HT1080 (cell line): ENCODE measurements at places on chromosomes 6 and 20.

- DNase-seq, result no peak
These were observed 137.0 kb upstream of the CCN2 start for GRCh38 chr6:132088150-132088549.

- no peak for DNase-seq
These were observed 41.6 kb upstream of the CD93 start for GRCh38 chr20:23127506-23128279.

- no peak for DNase-seq
These were observed 74.3 kb downstream of the RPS12 start for GRCh38 chr6:132888701-132889100.

DNA sequence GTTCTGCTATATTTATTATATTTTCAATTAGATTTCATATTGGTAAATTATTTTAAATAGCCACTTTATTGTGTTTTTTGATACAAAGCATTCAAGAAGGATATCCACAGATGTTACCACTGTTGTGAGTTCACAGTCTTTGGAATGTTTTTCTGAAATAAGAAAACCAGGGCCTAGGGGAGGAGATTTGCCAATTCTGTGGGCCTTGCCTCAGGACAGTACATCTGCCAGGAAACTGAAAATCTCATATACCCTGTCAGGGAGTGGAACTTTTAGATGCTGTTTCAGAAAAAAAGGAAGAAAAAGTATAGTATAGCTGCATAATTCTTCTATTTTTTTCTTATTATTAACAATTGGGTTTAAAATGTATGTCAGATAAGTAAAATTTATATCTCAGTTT is 995.9 kb upstream of the ADGRB3 start:
- no peak for DNase-seq

GRCh38 chr20:37552415-37552814 is 24.7 kb upstream of the BLCAP start:
- peak; percentile 36 for DNase-seq

DNA sequence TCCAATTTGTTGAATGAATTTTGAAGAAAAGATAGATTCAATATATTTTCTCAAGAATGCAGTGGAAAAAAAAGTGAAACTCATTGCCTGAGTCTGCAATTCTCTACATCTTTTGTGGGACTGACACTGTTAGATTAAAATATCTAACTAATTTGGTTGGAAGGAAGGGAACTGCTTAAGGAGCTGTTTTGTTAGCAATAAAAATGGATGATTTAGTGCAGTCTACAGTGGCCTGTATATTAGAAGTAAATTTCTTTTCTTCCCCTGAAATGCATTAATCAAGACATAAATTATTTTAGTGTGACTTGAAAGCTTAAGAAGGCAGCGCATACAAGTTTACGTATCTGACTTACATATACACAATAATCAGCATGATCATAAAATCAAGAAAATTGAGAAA is 1332.6 kb downstream of the EPHA7 start:
- DNase-seq, result no peak

DNA sequence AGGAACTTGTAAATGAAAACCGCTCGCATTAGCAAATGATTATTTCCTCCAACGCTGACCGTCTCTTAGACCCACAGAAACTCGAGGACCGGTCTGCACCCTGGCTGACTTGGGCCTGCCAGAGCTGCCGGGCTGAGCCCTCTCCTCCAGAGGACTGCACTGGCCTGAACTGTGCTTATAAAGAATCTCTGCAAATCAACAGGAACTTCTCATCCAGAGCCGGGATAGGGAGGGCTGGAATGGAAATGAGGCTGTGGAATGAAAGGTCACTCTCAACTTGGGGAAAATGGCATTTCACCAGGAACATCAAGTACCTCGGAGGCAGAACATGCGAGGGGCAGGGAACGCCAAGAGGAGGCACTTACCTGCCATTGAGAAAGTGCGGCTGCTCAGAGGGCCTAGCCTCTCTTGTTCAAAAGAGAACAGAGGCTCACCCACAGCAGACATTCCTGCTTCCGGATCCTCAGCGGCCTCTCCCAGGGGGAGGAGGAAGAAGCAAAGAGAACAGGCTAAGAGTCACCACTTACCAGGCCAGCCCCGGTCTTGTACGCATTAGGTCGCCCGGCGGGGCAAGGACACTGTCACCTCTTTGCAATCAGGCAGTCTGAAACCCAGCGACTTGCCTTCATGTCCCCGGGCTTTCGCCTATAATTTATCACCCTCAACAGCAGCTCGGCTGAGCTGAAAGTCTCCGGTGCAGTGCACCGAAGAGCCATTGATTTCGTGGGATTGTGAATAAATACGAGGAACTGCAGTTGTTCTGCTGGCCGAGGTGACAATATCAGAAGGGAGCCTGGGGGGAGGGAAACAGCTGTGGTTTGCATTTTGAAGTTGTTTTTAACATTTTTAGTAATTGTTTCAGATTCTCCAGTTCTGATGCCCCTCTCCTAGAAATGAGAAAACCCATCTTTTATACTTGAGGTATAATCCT is 37.6 kb downstream of the ZMYND8 start:
- DNase-seq, result no peak

DNA sequence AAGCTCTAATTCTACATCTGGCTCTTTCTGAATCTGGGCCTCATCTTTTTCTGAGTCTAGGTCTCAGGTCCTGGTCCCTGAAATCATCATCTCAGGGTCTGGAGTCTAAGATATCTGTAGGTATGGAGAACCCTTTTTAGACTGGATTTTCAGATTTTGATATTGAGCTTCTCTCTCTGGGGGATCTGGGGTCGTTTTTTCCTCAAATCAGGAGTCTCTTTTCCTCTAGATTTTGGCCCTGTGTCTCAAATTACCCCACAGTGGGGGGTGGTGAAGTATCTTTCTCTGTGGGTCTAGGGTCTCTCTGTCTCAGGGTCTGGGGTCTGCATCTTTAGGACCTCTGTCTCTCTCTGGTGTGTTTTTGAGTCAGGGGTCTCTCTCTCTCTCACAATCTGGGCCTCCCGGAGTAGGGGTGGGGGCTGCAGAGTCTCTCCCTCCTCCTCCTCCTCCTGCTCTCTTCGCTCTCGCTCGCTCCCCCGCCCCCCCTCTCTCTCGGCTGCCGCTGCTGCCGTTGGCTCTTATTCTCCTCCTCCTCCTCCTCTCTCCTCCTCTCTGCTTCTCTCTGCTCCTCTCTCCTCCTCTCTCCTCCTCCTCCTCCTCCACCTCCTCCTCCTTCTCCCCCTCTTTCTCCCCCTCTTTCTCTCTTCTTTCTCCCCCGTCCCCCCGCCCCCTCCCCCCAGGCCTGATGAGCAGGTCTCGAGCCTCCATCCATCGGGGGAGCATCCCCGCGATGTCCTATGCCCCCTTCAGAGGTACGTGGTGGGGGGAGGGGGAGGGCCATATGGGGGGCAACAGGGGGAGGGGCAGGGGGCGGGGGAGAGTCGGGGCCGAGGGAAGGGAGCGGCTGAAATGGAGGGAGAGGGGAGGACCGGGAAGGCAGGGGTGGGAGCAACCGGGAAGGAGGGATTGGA is at the start of gene SYNGAP1:
TSS of gene SYNGAP1 (plus strand) at position 486 of the 911 bp plus-strand sequence. CDS start at position 686, 200 bp downstream.
- no peak for DNase-seq

DNA sequence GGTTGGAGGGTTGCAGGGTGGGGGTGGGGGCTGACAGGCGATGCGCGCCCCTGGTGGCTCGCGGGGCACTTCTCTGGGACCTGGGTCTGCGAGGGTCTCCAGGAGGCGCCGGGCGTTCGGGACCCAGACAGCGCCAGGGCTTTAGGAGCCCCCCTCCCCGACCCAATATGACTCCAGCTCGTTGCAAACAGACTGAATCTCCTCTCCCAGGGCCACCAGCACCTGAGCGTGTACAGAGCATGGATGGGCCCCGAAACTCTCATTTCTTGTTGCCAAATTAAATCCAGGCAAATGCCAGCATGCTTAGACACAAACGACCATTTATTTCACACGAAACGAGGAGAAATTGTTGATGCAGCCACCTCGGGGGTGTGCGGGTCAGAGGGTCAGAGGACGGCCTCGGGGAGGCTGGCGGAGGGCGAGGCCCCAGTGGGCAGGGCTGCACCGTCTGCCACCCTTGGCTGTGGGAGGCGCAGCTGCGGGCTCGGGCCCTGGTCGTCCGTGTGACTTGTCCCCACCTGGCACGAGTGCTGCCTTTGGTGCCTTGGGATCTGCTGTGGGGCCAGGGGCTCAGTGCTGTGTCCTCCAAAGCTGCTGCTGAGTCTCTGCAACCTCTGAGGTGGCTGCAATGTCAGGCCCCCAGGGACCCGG is 20.9 kb upstream of the GATA5 start:
- no peak for DNase-seq

DNA sequence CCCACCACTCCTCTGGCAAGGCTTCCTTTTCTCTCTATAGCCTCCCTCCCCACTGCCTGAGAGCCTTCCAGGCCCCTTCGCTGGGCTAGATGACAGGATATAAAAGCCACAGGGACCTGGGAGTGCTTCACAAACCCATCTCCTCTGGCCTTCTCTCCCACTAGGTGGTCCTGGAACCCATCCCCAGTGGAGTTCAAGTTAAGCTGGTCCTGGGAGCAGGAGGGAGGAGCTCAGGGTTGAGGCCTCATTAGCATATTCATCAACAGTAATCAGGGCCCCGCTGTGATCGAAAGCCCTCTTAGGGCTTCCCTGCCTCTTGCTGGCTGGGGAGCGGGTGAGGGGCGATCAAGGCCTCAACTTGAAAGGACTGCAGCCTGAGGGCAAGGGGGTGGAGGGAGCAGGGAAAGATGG is 9.1 kb downstream of the EBF4 start:
- DNase-seq, result no peak

GRCh38 chr20:23637282-23638221 is at the start of gene CST3:
Gene CST3, minus strand, starts transcription at chr20:23637955. Its CDS starts 93 bp downstream, at chr20:23637862.
- peak; percentile 80 for DNase-seq

DNA sequence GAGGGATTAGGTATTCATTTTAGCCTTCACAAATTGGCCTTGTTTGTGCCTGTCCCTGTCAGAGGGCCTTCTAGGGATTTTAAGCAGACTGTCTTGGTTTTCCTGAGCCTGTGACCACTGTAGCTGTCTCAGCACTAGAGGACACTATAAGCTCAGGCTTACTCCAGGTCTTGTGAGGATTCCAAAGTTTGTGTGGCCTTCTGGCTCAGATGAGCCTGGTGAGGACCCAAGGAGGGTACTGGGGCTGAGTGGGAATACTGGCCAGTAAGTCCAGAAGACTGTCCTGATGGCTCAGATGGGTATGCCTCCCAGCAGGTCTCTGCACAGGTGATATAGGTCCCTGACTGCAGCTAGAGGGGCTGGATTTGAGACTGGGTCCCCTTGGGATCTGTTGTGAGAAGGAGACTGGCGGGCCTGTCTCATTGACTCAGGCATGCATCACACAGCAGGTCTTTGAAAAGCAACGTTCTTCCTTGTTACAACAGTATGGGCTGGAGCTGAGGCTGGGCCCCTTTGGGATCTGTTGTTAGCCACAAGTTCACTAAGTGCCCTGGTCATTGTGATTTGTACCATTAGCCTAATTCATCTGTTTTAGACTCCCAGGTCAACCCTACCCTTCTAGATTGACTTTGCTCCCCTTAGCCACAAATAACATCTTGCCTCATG is 26.3 kb upstream of the TFB1M start:
- DNase-seq, result peak; percentile 46

DNA sequence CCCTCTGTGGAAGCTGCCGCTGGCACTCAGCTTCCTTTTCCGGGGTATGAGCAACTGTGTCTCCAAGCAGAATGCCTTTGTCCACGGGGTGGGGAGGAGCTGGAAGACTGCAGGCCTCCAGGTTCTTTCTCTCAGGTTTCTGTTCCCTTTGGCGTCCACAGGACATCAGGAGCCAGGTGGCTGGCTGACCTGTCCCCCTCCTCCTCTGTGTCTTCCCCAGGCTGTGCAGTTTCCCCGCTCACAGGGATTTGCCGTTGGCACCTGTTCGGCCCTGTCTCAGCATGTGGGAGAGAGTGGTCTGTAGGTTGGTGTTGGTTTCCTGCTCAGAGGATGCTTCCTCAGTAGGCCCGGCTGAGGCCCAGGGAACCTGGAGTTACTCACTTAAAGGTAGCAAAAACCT is 43.5 kb downstream of the CDS2 start:
- DNase-seq, result no peak

DNA sequence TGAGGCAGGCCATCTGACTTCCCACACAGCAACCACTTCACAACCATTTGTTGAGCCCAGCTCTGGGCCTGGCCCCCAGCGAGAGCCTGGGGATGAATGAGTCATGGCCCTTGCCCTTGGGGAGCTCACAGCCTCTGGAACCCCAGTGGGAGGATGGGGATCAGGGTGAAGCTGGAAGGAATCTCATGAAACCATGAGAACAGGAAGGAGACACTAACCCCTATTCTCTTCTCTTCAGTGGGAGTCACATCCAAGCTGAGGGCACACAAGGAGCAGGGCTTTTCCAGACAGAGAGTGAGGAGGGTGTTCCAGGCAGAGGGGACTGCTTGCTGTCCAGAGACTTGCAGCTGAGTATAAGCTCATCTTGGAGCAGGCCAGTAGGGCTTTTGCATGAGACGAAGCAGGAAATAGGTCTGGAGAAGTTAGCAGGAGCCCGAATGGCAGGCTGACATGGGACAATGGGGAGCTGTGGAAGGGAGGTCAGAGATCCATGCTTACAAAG is 7.5 kb downstream of the FOXS1 start:
- peak; percentile 78 for DNase-seq

GRCh38 chr20:62755817-62756724 is 40.2 kb upstream of the MRGBP start:
- no peak for DNase-seq

GRCh38 chr6:166957805-166958076 is 1.4 kb upstream of the RNASET2 start:
- DNase-seq, result no peak

GRCh38 chr6:146851837-146852236 is 253.1 kb downstream of the ADGB start:
- peak; percentile 93 for DNase-seq

- no peak for DNase-seq
These were observed 2.9 kb downstream of the SALL4 start for GRCh38 chr20:51799401-51799860.

DNA sequence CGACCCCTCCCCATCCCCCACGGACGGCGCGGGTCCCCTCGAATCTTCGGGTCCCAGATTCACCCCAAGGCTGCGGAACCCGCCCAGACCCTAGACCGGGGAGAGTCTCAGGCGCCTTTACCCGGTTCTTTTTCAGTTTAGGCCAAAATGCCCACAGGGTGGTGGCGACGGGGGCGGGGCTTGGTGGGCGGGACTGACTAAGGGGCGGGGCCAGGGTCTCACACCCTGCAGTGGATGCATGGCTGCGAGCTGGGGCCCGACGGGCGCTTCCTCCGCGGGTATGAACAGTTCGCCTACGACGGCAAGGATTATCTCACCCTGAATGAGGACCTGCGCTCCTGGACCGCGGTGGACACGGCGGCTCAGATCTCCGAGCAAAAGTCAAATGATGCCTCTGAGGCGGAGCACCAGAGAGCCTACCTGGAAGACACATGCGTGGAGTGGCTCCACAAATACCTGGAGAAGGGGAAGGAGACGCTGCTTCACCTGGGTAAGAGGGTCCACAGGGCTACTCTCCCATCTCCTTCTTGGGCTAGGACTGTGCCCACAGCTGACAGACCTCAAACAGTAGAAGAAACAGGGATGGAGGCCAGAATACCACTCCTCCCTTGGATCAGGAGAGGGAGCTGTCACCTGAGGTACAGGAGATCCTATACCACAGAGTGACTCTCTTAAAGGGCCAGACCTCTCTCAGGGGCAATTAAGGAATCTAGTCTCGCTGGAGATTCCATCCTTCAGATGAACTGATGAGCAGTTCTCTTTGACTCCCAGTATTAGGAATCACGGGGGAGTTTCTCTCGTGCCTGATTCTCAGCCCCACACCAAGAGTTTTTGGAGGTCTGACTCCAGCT is 942 bp downstream of the HLA-E start:
- DNase-seq, result no peak
